ENCODE measurements at places on chromosomes 1 and 21.

- DNase-seq: no peak
These were observed 11.1 kb upstream of the C1orf174 start for GRCh38 chr1:3910857-3911845.

- DNase-seq: no peak
These were observed 3.4 kb upstream of the LAMB3 start for GRCh38 chr1:209655411-209656231.

DNA sequence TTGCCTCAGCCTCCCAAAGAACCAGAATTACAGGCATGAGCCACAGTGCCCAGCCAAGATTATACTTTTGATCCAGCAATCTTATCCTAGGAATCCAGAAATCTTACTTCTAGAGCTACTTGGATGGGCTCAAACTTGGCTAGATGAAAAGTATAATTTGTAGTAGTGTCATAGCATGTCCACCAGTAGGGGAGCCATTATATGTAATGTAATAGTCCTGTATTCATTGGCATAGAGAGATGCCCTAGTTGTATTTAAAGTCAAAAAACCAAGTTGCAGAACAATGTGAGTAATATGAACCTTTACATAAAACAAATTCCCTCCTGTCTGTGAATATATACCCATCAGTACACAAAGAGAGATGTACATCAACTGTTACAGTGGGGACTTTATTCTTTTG, 83.9 kb downstream of the NOS1AP start:
- no peak for DNase-seq

- DNase-seq: no peak
These were observed 11.7 kb upstream of the B3GALNT2 start for GRCh38 chr1:235515844-235516512.

DNA sequence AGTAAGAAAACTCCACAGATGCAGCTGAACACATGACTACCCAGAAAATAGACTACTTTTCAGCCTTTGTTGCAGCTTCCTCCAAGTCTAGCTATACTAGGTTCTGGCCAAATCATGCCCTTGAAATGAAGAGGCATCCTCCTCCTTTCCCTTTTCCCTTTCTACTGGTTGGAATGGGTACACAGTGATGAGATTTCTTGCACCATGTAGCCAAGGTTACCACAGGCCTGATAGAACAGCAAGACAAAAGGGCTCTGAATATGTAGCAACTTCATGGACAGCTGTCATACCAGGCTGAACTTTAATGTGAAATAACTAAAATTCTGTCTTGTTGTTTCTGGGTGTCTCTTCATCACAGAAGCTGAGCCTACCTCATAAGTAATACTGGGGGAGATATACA, 146.5 kb downstream of the PDE4B start:
- DNase-seq: no peak

DNA sequence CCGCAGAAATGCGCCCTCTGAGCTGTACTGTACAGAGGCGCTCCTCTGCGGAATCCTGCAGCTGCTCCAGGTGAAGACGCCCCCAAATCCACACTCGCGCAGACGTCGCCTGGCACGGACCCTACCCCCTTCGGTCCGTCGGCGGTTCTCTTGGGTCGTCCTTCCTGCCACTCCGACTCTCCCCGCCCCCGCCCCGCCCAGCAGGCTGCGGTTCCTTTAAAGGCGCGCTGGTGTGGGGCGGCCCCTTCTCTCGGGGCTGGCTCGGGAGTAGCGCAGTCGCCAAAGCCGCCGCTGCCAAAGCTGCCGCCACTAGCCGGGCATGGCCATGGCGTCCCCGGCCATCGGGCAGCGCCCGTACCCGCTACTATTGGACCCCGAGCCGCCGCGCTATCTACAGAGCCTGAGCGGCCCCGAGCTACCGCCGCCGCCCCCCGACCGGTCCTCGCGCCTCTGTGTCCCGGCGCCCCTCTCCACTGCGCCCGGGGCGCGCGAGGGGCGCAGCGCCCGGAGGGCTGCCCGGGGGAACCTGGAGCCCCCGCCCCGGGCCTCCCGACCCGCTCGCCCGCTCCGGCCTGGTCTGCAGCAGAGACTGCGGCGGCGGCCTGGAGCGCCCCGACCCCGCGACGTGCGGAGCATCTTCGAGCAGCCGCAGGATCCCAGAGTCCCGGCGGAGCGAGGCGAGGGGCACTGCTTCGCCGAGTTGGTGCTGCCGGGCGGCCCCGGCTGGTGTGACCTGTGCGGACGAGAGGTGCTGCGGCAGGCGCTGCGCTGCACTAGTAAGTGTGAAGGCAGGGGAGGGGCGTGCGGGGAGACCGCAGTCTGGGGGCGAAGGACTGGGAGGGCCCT, at the start of gene RASSF5:
Gene RASSF5 (plus strand): TSS at position 248 of the 846 bp plus-strand sequence. CDS start 72 bp downstream, at position 320.
- no peak for DNase-seq

DNA sequence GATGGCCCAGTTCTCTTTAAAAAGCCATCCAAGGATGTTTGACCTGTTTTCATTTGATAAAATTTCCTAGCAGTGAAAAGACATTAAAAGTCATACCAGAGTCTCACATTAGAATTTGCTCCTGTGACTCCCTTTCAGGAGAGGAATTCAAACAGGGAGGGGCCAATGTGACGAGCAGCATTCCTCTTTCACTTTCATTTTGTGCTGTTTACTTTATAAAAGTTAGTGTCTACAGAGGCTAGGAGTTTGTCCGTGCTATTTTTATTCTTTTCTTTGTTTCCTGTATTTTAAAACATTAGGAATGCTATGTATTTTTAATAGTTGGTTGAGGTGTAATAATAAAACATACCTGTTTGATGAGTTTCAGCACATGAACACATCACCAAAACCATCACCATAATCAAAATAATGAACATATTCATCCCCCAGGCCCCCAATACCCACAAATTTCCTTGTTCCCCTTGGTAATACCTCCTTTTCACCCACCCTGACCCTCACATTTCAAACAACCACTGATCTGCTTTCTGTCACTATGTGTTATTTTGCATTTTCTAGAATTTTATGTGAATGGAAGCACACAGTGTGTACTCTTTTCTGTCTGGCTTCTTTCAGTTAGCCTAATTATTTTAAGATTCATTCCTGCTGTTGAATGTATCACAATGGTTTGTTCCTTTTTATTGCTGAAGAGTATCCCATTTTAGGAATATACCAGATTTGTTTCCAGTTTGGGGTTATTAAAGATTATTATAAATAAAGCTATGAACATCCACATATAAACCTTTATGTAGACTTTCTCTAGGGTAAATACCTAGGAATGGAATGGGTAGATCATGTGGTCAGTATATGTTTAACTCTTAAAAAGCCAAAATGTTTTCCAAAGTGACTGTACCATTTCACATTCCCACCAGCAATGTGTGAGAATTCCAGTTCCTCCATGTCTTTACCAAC, 129.5 kb downstream of the TENT5C start:
- DNase-seq: peak; percentile 5

DNA sequence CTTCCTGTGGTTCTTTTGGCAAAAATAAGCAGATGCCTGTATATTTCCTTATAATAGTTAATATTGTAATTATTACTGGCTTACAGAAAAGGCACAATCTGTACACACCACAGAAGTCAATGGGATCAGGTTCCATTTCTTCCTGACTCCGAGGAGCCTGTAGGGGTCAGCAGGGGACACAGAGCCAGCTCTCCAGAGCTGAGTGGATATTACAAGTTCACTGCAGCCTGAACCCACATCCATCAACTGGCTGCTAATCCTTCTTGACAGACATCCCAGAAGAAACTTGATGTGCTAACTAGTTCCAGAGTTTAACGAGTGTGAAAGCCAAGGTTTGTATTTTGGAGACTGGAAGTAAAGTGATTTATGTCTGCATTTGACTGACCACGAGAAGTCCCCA, 203.8 kb downstream of the LMX1A start:
- no peak for DNase-seq

- no peak for DNase-seq
These were observed 70.3 kb downstream of the TNFSF18 start for GRCh38 chr1:172980456-172980855.

DNA sequence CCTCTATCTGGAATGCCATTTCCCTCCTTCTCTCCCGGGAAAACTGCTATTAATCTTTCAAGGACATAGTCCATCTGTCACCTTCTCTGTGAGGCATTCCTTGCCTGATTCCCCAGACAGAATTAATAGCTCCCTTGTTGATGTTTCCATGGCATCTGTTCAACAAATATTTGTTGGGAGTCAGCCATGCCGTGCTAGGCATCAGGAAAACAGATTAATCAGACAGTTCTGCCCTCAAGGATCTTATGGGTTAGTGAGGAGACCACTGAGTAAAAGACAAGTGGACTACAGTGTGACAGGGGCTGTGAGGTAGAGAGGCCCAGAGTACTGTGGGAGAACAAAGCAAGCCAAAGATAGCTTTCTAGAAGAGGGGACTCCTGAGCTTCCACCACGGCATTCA, 11.4 kb upstream of the MAGOH start:
- no peak for DNase-seq

DNA sequence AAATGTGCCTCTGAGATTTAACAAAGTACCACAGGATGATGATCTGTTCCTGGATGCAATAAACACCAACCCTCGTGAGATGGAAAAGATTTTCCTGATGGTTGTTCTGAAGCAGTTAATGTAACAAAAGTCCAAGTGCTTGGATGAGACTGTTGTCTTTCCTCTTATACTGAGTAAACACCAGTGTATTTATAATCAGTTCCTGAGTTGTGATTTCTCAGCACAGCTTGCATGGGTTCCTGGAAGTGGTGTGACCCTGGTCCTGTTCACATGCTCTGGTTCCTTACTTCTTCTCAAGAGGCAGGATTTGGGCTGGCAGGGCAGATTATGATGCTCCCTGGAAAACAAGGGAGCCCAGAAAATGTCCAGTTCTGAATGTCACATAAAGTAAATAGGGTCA, 208.2 kb upstream of the USP24 start:
- DNase-seq: peak; percentile 32

DNA sequence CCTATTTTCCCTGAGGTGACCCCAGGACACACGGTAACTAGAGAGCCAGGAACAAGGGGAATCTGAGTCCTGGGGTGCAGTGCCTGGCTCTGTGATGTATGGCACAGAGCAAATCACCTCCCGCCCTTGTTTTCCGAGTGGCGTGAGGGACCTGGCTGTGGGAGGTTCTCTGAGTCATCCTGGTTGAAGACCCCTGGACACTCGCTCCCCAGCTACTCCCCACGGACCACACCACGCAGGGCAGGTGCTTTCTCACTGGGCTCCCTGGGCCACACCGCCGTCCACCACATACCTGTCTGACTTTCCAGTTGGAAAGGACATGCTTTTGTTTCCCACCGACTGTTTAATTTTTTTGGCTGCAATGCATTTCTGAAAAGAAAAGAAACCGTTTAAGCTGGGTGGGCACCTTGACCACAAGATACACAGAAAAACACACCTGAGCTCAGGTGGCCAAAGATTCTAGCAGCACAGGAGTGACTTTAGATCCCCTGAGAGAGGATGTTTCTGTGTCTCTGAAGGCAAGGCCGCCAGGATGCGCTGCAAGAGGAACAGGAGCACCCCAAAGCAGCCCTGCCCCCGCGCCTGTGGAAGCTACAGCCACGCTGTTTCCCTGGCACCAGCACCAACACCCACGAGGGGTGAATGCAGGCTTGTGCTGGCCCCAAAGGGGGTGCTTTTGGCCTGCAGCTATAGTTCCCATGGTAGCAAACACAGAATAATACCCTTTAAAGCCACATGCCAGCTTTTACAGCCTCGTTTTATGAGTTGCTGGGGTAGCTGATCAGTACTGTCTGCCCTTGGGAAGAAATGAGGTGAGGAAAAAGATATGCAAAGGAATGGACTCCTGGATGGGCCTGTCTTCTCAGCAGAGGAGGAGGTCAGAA, 8.1 kb upstream of the SRM start:
- DNase-seq: no peak

GRCh38 chr1:107874221-107874620, 90.8 kb downstream of the VAV3 start:
- no peak for DNase-seq

DNA sequence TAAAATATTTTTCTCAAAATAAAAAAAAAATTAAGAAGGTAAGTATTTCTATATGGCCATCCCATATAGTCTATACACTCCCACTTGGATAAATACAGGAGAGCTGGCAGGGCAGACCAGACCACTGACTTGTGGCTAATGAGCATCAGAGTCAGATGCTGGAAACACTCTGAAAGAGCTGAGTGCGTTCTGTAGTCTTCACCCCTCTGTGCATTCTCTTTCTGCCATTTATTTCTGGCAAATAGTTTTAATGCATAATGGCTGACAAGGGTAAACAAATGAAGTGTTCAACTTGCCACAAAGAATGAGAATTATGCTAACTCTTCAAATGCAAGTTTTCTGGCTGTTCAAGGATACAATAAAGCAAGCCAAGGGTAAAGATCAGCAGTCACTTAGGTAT, 191.7 kb downstream of the TTLL7 start:
- no peak for DNase-seq

DNA sequence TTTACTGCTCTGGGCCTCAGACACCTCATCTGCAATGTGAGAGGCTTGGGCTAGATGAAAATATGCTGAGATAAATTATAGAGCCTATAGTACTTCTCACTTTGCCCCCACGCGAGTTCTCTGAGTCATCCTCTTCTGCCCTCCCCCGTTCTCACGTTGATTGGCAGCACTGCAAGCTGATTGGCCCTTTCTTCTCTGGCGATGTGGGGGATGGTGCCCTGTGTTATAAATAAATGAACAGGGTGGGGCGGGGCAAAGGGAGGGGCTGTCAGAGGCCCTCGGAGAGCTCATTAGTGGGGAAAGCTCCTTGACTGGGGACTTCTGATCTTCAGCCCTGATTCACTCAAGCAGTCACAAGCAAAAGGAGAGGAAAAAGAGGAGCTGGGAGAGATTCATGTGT, 64.3 kb upstream of the ZC3H12A start:
- no peak for DNase-seq

GRCh38 chr1:215476541-215476940, 90.6 kb upstream of the KCTD3 start:
- DNase-seq: no peak

GRCh38 chr1:230979389-230979716, 459 bp downstream of the ARV1 start:
- no peak for DNase-seq

GRCh38 chr1:151013518-151013917, 5.3 kb downstream of the PRUNE1 start:
- DNase-seq: peak; percentile 24

DNA sequence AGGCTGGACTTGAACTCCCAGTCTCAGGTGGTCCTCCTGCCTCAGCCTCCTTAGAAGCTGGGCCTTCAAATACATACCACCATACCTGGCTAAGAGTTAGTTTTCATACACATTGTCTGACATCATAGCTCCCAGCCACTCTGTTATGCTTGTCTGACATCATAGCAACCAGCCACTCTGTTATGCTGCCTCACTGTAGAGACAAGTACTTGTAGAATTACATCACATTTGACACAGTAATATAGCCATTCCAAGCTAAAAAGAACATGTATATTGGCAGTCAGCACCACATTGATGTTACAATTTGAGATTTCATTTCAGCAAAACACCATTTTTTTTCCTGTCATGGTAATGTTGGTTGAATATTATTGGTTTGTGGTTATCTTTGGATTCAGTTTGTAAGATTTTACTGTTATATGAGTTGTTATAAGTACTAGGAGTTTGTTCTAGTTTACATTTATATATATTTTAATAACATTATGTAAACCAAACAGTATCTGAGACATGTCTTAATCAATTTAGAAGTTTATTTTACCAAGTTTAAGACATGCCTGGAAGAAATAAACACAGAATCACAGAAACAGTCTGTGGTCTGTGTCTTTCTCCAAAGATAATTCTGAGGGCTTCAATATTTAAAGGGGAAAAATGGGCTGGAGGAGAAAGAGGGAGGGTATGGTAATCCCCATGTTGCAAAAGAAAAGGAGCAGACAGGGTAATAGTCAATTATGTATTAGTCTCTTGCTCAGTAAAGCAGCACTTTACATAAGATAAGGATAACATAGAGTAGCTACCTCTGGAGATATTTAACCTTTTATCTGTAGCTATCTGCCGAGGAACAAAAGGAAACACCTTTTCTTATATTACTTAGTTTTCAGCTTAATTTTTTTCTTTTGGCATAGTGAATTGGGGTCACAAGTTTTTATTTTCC, 43.0 kb downstream of the XPR1 start:
- DNase-seq: no peak

Data from NCI-H2029 treated with DMSO at 0.1 percent for 48 hours (cell line).